ENCODE measurements at places on chromosomes 4 and X.

GRCh38 chrX:104118765-104119164, 6.4 kb downstream of the ZCCHC18 start:
- DNase-seq, result peak; percentile 75

DNA sequence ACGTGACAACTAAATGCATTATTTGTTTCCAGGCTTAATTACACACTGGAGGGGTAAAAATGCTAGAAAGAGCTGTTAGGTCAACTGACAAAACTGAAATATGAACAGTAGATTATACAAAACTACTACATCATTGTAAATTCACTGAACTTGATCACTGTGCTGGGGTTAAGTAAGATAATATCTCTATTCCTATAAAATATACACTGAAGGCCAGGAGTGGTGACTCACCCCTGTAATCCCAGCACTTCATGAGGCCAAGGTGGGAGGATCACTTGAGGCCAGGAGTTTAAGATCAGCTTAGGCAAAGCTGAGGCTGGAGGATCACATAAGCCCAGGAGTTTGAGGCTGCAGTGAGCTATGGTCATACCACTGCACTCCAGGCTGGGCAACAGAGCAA, 31.8 kb upstream of the NKX6-1 start:
- no peak for DNase-seq

DNA sequence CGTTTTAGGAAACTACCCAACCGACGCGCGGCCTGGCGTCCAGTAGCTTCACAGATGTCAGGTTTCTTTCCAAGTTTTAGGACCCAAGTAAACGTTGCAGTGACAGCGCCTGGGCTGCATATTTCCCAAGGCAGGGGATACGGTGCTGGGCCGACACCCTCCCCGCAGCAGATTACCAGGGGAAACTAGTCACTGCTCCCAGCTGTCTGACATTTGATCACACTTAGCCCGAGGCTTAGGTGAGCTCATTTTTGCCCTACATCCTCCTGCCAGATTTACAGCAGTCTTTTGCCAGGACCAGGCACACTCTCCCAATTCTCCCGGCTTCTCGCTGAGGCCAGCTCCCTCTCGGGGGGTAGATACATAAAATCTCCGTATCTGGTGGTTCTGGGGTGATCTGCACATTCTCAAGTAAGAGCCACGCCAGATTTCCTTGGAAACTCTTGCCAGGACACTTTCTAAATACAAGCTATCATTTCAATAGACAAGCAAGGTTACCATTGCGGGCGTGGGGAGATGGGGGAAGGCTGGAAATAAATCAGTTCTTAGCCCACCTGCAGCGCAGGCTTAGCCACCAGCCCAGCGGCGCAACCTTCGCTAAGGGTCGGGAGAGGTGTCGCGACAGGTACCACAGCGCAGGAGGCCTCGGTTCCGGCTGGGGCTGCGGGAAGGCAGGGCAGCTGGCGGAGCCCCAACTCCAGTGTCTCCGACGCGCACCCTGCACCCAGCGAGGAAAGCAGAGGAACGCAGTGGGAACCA, 2.5 kb upstream of the SOX3 start:
- no peak for DNase-seq

DNA sequence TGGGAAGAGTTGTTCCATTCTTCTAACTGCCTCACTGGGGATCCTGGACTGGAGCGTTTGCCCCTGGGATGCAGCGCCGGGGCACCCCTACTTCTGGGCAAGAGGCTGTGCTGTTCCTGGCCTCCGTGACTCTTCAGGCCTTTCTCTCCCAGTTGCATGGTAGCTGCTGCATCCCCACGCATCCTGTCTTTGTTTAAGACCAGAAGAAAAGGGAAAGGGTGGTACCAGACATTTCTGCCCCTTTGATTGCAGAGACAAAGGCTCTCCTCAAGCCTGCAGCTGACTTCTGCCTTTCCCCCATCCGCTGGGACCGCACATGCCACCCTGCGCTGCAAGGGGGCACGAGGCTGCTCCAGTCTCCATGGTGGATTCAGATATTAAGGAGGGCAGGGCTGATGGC, 70.4 kb downstream of the SHROOM2 start:
- no peak for DNase-seq

GRCh38 chr4:21722157-21722839, 226.3 kb downstream of the KCNIP4 start:
- DNase-seq, result no peak

GRCh38 chr4:150673793-150674192, 91.8 kb downstream of the MAB21L2 start:
- no peak for DNase-seq

Data from NCI-H1436 (cell line).